ENCODE measurements at places on chromosomes 7 and 10.

DNA sequence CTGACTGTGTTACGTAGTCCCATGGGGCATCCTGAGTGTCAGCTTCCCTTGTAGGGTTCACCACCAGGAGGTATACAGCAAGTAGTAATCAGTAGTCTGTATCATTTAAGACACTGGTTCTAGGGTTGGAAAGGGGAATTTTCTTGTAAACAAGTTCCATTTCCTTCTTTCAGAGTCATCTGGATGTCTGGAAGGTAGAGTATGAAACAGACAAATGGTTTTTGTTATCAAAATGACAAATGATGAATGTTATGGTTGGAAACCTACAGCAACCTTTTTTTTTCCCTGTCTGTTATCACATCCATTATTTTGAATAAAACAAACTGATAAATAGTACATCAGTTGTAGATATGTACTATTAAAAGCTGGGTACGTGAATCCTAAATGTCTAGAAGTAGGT lies 19.1 kb downstream of the SEMA3A start:
- DNase-seq = no peak

GRCh38 chr10:19826712-19827111 lies 10.5 kb downstream of the PLXDC2 start:
- DNase-seq = no peak

GRCh38 chr10:78199005-78199725 lies 165.5 kb downstream of the RPS24 start:
- no peak for DNase-seq

DNA sequence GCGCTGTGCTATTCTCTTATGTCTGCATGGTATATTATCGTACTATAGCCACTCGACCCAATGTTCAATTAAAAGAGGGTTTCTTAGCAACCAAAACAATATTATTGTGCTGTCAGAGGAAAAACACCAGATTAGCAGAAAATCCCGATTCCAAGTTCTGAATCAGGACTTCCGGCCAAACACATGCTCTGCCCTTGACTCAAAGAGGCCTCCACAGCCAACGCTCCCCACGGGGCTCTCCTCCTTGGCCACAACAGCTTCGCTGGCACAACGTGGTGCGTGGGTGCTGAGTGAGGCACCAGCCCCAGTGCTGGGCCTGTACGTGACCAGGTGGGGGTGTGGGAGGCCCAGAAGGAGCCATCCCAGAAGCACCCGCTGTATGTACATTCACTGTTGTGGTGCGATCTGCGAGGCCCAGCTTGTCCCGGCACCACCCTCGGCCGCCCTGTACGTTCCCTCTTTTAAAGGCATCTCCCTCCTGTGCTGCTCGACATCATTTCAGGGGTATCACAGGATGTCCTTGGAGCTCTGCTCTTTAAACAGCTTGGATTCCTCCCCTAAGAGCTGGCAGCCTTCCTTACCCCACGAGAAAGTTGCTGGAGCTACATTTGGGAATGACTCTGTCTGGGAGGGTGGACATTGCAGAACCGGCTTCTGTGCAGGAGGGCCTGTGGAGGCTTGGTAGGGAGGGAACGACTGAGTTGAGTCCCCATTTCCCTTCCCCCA lies 736.2 kb downstream of the PARD3 start:
- no peak for DNase-seq

GRCh38 chr10:114319406-114320248 lies 80.6 kb downstream of the VWA2 start:
- no peak for DNase-seq

DNA sequence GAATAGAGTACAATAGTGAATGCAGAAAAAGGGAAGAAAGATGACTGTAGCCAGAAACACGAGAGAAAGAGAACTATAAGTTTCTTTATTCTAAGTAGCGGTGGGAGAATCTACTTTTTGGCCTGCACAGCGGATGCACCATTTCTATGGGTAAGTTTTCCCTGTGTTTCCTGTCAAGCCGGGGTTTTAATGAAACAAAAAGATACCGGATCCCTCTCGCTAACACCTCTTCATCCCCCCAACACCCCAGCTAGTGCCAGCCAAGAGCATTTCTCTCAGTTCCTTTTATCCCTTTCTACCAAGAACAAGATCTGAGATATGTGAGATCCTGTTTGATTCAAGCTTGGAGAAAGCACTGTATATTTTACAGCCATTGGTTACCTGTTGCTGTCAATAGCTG lies 14.7 kb downstream of the PTPRZ1 start:
- DNase-seq = no peak

GRCh38 chr10:79202188-79203013 lies 133.6 kb downstream of the ZMIZ1 start:
- DNase-seq = no peak

DNA sequence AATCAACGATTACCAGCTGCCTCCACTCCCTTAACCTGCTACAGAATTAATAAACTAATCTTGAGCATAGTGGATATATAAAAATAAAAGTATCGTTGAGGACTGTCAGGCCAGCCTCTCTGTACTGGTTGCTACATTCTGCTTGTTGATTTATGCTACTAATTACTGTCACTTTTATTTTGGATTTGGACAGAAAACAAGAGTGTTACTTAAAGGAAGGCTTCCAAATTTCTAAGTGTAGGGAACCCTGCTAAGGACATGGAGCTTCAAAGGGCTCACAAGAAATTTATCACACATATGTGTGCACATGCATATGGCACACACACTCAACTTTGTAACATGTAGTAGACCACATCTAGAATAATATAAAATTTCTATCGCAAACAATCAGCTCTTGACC lies 141.2 kb upstream of the ANKRD1 start:
- peak; percentile 40 for DNase-seq

DNA sequence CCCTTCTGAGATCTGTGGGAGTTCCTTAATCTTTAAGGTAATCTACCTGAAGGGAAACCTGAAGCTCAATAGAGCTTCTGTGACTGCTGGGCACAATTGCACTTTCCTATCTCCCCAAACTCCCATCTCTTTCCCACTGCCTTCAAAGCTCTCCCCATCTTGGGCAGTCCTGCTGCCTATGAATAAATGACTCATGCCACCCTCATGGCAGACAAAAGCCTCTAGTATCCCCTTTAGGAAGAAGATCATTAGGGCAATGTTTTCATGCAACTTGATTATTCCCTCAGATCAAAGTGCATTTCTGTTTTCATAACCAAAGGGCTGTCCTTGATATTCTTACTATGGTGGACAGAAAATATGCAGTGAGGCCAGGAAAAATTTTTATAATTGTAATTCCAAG lies 704.9 kb upstream of the LRRN3 start:
- no peak for DNase-seq

DNA sequence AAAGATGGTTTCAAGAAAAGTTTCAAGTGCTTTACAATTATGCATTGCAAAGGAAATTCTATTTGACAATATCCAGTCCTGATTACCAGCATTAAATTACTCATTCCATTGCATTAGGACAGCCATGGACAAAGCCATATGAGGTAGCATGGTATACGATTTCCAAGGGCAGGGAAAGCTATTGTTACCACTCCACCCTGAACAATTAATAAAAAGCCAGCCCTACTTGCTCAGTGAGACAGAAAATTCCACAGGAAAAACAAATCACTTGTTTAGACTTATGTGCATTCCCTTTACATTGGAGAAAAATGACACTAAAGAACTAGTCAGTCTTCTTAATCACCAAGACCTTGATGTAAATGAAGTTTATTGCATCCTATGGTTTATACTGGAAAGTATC lies 5.6 kb downstream of the CD36 start:
- DNase-seq = no peak

- DNase-seq = no peak
These were observed 4.8 kb upstream of the SGPL1 start for GRCh38 chr10:70810967-70811366.

DNA sequence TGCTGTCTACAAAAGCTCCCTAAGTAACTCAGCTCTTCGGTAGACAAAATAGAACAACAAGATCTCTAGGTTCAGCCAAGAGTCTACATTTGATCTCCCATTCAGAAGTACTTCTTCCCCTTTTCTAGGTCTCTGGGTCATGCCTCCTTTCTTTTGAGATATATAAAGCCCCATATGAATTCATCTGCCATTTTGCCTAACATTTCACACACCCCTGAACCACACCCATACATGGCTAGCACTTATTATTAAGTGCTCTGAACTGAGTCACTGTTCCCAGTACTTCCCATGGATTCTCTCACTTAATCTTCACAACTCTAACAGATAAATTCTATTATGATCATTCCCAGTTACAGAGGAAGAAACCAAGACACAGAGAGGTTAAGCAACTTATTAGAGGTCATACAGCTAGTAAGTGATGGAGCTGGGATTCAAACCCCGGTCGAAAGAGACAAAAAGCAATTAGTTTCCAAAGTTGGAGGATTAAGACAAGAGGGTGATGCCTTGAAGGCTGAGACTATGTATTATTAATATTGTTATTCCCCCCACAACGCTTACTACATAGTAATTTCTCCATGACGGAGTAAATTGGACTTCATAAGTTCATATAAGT lies 17.3 kb downstream of the MYOF start:
- no peak for DNase-seq

GRCh38 chr7:142608630-142609428 lies 140.4 kb upstream of the PRSS1 start:
- no peak for DNase-seq

GRCh38 chr7:144908943-144909556 lies 73.2 kb upstream of the TPK1 start:
- DNase-seq = no peak

GRCh38 chr7:5237286-5237685 lies 45.5 kb upstream of the SLC29A4 start:
- no peak for DNase-seq

GRCh38 chr10:57338823-57339558 lies 928.7 kb downstream of the IPMK start:
- DNase-seq = no peak

DNA sequence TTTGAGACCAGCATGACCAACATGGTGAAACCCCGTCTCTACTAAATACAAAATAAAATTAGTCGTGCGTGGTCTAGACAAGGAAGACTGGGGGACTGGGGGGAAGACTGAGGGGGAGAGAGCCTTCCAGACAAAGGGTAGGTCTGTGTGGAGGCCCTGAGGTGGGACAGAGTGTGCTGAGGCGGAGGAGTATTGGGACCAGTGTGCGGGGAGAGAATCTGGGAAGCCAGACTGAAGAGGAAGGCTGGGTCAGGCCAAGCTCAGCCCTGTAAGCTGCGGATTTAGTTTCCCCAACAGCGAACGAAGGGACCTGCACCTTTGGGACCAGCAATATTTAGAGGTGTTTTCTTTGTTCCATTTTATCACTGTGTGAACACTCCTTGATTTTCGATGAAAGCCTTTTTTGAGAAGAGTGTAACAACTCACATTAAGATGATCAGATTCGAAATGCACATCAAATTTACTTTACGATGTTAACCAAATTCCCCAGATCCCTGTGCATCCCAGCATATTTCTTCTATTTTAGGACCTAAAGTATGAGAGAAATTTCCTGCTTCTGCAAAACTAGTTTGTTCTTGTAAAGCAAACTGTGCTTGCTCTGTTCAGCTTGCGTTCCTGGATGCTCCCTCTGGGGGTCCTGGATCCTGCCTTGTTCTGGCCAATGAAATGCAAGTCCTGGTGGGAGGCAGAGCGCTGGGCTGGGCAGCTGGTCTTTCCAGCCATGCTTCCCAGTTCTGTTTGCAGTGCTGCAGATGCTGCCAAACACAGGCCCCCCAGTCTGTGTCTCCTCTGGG lies 39.4 kb downstream of the PLAU start:
- DNase-seq = no peak

DNA sequence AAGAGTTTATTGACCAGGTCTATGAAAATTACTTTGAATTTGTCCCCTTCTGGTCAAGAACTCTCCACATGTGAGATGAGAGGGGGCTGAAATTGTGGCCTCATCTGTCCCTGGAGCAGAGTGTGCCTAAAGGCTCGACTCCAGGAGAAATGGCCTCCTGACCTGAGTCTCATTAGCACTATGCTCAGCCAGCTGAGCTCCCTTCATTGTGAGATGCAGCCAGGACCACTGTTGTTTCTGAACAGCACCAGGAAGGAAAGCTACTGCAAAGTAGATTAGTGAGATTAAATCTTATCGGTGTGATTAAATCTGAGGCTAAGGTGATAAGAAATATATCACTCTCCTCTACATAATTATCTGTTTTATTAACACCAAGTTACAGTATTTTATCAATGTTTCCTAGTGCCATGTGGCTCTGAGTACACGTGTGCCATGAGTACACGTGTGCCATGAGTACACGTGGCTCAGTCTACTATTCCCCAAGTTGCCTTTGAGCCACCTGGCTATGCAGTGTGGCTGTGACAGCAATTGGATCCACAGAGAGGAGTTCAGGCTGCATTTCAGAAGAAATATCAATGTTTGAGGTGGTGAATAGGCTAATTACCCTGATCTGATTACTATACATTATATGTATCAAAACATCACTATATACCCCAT lies 126.9 kb downstream of the IPMK start:
- DNase-seq = no peak
